A549 treated with GW870086 at 1 μM for 4 hours (cell line): ENCODE measurements at places on chromosomes 5 and 9. TPM values are rescaled to one million over a fixed set of nuclear protein-coding genes. Genes with fewer than 3 reads are reported as not detected.

CNTFR gene
- 0.10 to 0.24 TPM (median 0.12 TPM) in 3 of 5 replicates, not detected in the others for total RNA-seq

PCDHAC1 gene
- total RNA-seq = 2.4 to 3.3 TPM (median 3.0 TPM) in 5 replicates

DOK3 gene
- 2.4 to 5.6 TPM (median 4.3 TPM) in 5 replicates for total RNA-seq

SCGB3A1 gene
- total RNA-seq = not detected in 5 replicates

SV2C gene
- total RNA-seq = 0.03 TPM in 1 of 5 replicates, not detected in the others

C9orf153 gene
- total RNA-seq = 0.08 to 0.65 TPM (median 0.17 TPM) in 3 of 5 replicates, not detected in the others

GRM6 gene
- not detected in 5 replicates for total RNA-seq

FBXO4 gene
- total RNA-seq = 5.8 to 9.0 TPM (median 7.5 TPM) in 5 replicates

AIF1L gene
- total RNA-seq = 1.6 to 2.4 TPM (median 1.7 TPM) in 5 replicates

LRRC19 gene
- not detected in 5 replicates for total RNA-seq

SPINK5 gene
- total RNA-seq = not detected in 5 replicates

PCDHGA2 gene
- total RNA-seq = 0.45 to 0.72 TPM (median 0.70 TPM) in 5 replicates

FCN2 gene
- not detected in 5 replicates for total RNA-seq

MELK gene
- 62.8 to 78.4 TPM (median 68.5 TPM) in 5 replicates for total RNA-seq

MEGF10 gene
- total RNA-seq = not detected in 5 replicates

SLC36A2 gene
- not detected in 5 replicates for total RNA-seq

MSX2 gene
- 2.9 to 5.0 TPM (median 4.3 TPM) in 5 replicates for total RNA-seq

CAPSL gene
- total RNA-seq = not detected in 5 replicates

SLC1A1 gene
- total RNA-seq = 0.79 to 1.5 TPM (median 1.3 TPM) in 5 replicates

DMRT3 gene
- total RNA-seq = not detected in 5 replicates

COL23A1 gene
- not detected in 5 replicates for total RNA-seq

TMEM252 gene
- not detected in 5 replicates for total RNA-seq

PCDHGC3 gene
- 5.4 to 6.5 TPM (median 5.8 TPM) in 5 replicates for total RNA-seq

AK6 gene
- total RNA-seq = 30.4 to 52.3 TPM (median 49.7 TPM) in 5 replicates

C9orf85 gene
- 11.7 to 15.7 TPM (median 15.0 TPM) in 5 replicates for total RNA-seq

DPYSL3 gene
- total RNA-seq = 19.4 to 27.1 TPM (median 22.8 TPM) in 5 replicates

TPPP gene
- 4.6 to 6.9 TPM (median 5.6 TPM) in 5 replicates for total RNA-seq

CCDC192 gene
- total RNA-seq = not detected in 5 replicates

KIAA1958 gene
- 1.5 to 2.6 TPM (median 2.1 TPM) in 5 replicates for total RNA-seq

PCDHGB6 gene
- 0.07 to 0.16 TPM (median 0.12 TPM) in 5 replicates for total RNA-seq

ZER1 gene
- total RNA-seq = 11.4 to 16.4 TPM (median 15.2 TPM) in 5 replicates

EGFL7 gene
- total RNA-seq = 36.2 to 58.7 TPM (median 55.2 TPM) in 5 replicates
